ENCODE measurements at places on chromosomes 2 and 18. TPM values are rescaled to one million over a fixed set of nuclear protein-coding genes. Genes with fewer than 3 reads are reported as not detected.

Gene RAB6D
- total RNA-seq, result 4.3 TPM

Gene UGT1A10
- total RNA-seq, result 43.9 TPM

Gene RAB27B
- total RNA-seq, result 10.6 TPM

- no peak for DNase-seq
These were observed 38.1 kb upstream of the NTSR2 start for GRCh38 chr2:11708106-11708505.

DNA sequence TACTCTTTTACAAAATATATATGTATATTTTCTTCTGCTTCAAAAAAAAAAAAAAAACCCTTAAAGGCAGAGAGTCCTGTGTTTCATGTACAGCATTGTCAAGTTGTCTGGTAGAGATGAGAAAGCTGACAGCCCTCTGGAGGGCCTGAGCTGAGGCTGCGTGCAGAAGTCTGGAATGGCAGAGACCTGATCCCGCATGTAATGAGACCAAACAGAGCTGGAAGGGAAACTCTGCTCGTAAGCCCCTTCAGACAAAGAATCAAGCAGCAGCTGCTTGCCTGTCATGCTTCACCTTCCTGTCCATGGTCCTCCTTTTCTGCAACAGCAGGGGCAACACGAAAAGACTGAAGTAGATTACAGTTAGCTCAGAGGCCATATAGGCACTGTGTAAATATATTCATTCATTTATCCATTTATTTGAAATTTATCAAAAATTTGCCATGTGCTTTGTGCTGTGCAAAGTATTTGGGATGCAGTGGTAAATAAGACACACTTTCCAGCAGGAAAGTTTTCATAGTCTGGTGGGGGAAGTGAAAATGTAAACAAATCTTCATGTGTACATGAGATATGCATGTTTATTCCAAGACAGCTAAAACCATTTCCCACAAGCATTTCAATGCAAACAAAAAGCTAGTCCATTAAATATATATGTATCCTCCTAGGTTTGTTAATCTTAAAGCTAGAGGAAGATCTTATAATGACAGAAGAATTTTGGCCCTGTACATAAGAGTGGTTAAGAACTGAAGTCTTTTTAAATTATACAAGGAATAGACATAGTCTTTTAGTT is 912.7 kb downstream of the CPS1 start:
- no peak for DNase-seq

- DNase-seq, result no peak
These were observed at the start of gene MYO3B for GRCh38 chr2:170177950-170178781. Gene MYO3B (plus strand): TSS chr2:170178147. CDS start chr2:170178288, 141 bp downstream.

DNA sequence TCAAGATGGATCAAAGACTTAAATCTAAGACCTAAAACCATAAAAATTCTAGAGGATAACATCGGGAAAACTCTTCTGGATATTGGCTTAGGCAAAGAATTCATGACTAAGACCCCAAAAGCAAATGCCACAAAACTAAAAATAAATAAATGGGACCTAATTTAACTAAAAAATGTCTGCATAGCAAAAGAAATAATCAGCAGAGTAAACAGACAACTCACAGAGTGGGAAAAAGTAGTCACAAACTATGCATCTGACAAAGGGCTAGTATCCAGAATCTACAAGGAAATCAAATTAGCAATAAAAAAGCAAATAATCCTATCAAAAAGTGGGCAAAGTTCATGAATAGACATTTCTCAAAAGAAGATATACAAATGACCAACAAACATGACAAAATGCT is 18.2 kb upstream of the ASB18 start:
- no peak for DNase-seq
